ENCODE measurements at places on chromosomes 2 and 18.

DNA sequence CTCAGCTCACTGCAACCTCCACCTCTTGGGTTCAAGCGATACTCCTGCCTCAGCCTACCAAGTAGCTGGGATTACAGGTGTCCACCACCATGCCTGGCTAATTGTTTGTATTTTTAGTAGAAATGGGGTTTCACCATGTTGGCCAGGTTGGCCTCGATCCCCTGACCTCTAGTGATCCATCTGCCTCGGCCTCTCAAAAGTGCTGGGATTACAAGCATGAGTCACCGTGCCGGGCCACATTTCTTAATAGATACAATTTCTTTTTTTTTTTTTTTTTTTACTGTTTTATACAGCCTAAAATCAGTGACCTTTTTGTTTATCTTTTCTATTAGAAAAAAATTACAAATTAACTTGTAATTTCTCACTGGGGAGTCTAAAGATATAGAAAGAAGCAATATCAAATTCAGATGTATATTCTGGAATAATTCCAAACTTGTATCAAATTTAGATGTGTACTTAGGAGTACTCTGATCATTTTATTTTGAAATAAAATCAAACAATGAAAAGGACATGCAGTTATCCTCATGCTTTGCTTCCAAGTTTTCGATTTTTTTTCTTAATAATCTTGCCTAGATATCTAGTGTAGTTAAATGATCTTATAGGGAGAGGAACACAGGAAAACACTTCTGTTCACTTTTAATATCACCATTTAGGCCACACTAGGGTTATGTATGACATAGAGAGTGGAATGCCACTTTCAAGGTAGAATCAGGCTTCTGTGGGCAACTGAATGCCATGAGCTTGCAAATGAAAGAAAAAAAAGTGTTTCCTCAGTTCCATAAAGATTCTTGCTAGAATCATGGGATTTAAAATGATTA, 1089.3 kb downstream of the SUCLG1 start:
- DNase-seq = peak; percentile 17

DNA sequence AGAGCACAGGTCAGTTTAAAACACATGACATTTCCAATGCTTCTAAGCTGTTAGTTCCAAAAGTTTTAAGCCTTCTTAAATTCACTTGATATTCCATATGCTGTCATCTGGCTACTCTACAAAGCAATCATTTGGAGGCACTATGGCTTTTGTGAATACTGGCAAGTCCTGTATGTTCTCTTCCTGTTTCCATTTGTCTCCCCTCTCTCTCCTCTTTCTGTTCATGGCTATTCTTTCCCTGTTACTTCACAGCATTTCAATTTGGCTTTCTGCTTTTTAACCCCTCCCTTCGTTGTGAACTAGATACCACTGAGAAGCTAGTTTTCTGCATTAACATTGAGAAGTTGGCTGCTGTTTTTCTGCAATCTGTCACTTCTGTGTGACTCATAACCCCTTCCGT, 1337.2 kb upstream of the CELF4 start:
- DNase-seq = no peak

- DNase-seq = peak; percentile 64
Observed at GRCh38 chr2:67839242-67839641, 223.6 kb downstream of the C1D start.

- peak; percentile 26 for DNase-seq
Observed at GRCh38 chr2:233061591-233062450, 1.7 kb downstream of the INPP5D start.

- DNase-seq = no peak
Observed at GRCh38 chr2:156935616-156936015, 321.9 kb upstream of the GALNT5 start.

DNA sequence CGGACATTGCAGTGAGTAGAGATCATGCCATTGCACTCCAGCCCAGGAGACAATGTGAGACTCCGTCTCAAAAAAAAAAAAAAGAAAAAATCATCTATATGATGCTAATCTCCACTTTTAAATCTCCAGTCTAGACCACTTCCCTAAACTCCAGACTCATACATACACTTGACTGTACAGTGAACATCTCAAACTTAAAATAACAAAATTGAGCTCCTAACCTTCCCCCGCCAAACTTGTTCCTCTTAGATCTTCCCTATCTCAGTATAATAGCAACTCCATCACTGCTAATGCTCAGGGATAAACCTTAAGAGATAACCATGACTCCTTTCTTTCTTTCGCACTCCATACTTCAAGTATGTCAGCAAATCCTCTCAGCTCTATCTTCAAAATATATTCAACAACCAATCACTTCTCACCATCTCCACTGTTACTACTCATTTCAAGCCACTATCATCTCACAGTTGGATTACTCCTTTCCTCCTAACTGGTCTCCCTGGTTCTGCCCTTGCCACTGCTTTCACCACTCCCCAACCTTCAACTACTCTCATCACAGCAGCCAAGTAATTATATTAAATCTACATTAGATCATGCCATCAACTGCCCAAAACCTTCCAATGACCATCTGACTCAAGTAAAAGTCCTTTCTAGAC, 12.0 kb downstream of the MEMO1 start:
- DNase-seq = no peak

DNA sequence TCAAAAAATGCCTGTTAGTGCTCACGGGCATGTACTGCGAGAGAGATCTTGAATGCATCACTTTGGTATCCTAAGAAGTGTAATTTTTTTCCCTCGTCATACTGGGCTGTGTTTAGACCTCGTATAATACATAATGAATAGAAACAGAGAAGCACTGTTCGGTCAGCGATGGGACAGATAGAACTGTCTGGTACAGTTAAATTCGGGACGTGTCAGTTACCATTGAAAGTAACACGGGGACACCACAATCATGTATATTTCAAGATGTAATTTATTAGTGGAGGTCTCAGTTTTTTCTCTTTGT, 1.8 kb downstream of the PKP4 start:
- peak; percentile 33 for DNase-seq

DNA sequence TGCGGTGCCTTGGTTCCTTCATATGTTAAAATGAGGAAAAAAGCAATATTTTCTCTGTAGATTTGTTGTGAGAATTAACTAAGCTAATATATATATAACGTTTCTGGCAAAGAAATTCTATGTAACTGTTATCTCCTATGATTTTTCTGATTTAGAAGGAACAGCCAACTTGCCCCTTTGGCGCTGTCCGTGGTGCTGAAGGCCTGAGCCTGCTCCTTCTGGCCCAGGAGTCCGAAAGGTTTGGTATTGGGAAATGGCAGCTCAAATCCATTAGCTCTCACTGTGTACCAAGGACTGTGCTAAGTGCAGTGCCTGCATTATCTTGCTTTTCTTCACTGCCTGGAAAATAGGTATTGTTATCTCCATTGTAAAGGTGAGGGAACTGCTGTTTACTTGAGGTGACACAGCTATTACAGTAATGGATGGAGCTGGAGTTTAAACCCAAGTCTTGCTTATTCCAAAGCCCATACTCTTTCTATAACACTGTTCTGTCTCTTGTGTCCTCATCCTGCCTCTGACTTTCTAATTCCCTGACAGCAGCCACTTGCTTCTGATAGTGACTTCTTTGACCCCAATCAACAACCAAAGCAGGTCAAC, 52.2 kb downstream of the C1QL2 start:
- peak; percentile 45 for DNase-seq

GRCh38 chr2:190685333-190685732, 36.5 kb downstream of the NAB1 start:
- no peak for DNase-seq

- DNase-seq = no peak
Observed at GRCh38 chr2:217481577-217481976, 521.2 kb downstream of the TNS1 start.

DNA sequence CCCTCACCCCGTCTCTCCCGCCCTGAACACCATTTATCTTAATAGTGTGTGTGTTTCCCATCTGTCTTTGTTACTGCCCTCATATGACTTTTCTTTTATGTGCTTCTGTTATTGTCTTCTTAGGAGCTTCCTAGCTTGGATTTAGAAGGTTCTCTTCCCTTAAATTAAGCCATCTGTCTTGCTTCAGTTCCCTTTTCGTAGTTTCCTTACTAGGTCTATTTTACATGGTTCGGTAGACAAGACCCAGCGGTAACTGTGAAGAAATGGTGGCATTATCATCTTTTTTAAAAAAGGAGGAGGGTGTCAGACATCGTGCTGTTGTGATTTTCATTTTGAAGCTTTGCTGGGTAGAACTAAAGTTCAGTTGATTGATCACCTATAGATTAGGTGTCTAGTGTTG, 10.3 kb downstream of the NCK2 start:
- DNase-seq = no peak

DNA sequence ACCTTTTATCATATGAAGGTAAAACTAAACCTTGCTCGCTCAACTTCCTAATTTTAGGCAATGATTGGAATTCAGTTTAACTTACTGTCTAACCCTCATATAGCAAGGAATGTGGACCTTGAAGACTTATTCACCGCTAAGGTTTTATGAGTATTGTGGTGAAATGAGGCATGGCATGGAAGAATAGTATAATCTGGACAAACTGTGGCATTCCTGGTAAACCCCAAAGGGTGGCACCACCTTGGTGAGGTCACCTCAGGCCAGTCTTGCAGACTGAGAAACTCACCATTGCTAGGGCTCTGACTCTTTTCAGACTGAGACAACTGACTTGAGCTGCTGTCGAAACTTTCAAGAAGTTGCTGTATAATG, 51.1 kb upstream of the EHBP1 start:
- peak; percentile 45 for DNase-seq

DNA sequence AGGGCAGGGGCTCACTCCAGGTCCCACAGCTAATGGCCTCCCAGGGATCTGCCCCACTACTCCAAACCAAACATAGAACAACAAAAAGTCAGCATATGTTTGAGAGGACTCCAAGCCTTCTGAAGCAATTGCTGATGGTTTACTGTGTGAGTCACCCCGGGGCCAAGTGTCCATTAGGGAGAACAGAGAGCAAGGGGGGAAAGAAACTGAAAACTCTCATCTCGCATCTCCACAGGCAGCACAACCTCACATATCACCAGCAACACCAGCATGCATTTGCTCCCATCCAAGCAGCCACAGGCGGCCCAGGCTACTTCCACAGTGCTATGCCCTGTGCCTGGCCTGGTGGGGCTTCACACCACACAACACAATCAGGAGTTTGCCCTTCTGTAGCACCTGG, 39.1 kb downstream of the CYRIA start:
- no peak for DNase-seq

DNA sequence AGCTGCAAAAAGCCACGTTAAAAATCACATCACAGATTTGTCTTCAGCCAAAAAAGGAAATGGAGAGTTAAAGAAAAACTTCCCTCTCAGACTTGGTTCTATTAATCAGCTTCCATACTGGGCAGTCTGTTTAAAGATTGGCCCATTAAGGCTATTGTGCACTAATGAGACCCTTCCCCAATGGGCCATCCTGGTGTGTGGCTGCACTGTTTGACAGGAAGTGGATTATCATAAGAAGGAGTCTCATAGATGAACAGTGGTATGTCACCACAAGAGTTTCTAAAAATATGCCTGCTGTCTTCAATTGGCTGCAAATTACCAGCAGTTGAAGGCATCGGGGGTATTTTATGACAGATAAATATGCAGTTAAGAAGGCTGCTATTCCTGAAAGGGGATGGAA, 247.6 kb upstream of the THSD7B start:
- no peak for DNase-seq

DNA sequence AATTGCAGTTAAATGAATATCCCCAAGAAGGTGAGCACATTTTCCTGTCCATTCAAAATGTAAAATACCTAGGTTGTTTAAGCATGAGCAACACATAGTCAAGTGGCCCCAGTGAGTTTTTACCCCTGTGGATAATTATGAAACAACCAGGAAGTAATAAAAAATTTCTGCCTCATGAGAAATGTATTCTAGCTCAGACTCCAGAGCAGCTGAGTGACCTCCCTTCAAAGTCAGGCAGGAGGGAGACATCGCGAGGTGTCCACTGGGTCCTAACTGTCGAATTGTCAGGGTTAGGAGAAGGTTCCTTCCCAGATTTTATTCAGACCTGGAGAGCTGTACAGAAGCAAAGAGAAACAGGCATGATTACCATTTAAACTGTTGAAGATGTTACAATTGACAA, 416.6 kb upstream of the SMIM21 start:
- no peak for DNase-seq

DNA sequence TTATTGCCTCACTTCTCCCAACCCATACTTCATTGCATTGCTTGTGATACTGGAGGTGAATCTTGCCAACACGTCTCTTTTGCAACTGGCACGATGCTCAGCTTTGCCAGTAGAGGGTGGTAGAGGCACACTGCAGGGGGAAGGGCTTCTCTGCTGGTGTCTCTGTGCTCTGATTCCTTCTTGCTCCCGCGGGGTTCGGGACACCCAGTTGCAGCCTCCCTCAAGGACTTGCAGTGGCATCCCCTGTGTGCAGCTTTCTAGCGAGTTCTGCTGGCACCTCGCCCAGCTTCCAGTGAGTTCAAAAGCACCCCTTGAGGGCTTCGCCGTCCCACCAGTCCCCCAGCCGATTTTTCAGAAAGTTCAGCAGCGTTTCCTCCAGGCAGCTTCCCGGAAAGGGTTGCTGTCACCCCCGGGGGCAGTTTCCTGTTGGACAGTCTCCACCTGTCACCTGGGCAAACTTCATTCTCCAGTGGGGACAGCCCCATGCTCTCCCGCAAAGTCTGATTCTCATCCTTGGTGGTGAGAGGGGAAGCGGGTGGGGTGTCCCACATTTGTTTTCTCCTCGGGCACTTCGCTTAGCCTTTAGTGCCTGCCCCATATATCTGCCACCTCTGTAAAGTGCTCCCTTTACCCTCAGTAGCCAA, 35.4 kb upstream of the EN1 start:
- DNase-seq = peak; percentile 54

DNA sequence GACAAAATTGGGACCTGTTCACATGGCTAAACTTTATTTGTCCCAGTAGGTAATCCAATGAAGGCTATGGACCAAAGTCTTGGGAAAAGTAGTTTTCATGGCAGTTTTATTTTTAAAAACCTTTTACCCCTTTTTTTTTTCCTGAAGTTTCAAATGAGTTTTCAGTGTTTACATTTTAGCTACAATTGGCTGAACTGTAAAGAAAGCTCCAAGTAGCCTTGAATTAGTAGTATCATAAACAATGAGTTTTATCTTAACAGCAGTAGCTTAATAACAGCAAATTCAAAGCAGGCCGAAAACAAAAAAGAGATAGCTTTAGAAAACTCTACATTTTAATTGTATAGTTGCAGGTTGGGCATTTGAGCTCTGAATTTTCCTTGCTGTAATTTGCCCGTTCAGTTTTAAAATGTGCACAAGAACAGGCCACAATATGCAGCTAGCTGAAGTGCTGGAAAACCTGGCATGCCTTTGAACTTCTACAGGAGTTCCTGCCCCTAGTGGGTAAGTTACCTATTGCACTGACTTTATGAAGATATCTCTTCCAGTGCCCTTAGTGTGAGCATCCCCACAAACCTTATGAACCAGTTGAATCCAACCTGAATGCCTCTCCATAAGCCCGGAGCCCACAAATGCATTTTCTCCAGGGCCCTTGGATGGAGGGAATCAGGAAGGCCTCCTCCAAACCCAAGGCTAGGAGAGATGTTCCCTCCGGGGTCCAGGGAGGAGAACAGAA, 106.7 kb downstream of the XRCC5 start:
- peak; percentile 71 for DNase-seq
